ENCODE measurements at places on chromosomes 5 and 9. TPM values are rescaled to one million over a fixed set of nuclear protein-coding genes. Genes with fewer than 3 reads are reported as not detected.

TMOD1 gene
- polyA plus RNA-seq, result 0.54 TPM

GCNT4 gene
- 0.02 TPM for polyA plus RNA-seq

EFCAB9 gene
- 0.10 TPM for polyA plus RNA-seq

DNA sequence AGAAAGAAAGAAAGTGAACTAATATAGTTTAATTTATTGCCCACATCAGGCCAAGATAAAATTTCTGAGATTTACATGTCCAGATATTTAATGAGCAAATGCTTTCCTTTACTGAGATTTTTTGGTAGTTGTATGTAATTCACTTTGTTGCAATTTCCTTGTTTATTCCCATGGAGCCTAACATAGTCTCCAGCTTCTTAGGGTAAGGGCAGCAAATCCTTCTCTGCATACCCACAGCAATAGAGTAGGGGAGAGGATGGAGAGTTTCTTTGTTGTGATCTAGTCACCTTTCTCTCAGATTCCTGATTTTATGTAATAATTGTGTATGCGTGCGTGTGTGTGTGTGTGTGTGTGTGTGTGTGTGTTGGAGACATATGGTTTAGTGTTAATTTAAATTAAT lies 51.6 kb upstream of the DPYSL3 start:
- DNase-seq, result no peak

DNA sequence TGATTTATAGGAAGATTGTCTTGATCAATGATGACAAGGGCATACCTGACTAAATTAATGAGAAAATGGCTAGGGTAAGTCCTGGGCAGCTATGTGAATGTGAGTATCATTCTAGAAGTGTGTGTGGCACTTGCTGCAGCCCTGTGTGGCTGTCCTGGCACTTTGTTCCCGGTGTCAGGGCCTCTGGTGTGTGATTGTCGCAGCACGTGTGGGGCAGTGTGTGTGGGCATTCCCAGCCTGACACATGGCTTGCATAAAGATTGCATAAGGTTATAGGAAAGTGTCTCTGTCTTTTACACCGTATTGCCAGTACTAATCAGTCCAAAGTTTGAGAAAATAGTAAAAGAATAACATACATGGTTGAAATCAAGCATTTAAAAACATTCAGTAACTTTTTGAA lies 74.4 kb downstream of the TRIO start:
- DNase-seq, result no peak

All from SK-N-SH (cell line).